ENCODE measurements at places on chromosomes 6 and 20.

GRCh38 chr6:141483598-141484061 lies 649.1 kb upstream of the GJE1 start:
- DNase-seq = peak; percentile 67

DNA sequence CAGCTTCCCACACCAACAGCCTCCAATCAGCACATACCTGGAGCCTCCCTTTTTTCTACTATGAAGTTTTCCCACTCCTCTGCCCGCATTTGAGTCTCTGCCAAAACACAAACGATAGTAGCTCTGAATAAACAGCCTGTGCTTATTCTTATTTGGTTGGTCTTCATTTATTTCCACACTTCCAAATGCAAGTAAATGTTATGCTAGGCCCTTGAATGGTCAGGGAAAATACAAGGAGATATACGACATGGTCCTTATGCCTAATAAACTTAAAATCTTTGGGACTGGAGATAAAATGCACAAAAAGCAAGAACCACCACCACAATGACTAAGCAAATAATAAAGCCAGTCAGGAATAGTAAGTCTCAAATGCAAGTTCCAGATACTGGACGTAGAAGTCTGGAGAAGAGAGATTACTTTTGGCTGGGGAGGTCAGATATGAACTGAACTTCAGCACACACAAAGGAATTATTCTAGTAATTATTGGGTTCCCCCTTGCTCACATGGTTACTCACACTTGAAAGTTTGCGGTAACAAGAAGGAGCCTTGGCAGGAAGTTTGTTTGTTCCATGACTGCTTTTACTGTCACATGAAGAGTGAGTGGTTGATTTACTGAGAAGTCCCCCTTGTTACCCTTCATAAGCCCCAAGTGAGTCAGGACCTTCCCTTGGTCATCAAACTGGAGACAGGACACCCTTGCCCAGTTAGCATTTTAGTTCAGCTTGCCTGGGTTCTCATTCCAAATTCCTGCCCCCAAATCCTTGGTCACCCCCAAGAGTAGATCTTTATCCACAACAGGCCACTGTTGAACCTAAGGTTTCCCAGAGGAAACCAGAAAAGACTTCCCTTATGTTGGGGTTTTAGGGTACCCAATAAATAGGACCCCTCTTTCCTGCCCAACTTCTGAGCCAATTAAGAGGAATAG lies 511.2 kb upstream of the JARID2 start:
- peak; percentile 71 for DNase-seq

DNA sequence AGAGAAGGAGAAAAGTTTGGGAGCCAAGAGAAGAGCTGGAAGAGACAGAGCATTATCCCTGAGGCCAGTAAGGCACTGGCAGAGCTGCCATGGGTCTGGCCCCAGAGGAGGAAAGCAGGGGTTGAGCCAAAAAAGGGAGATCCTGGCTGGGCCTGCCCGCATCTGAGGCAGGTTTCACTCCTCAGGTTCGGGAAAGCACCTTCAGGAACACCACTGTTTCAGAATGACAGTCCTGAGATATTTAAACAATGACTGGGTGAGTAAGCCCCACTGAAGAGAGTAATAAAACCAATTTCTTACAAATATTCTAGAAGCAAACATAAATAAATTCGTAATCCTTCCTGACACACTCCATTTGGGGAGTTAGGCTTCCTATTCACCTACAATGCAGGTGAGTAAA lies 152.2 kb downstream of the BACH2 start:
- peak; percentile 66 for DNase-seq

- no peak for DNase-seq
Observed at GRCh38 chr6:161508341-161508740, 234.5 kb upstream of the AGPAT4 start.

GRCh38 chr20:31568773-31569162 lies 36.3 kb upstream of the ID1 start:
- no peak for DNase-seq

- peak; percentile 85 for DNase-seq
Observed at GRCh38 chr20:5844063-5844681, 94.0 kb downstream of the SHLD1 start.

- peak; percentile 29 for DNase-seq
Observed at GRCh38 chr6:34027445-34027936, 118.4 kb downstream of the GRM4 start.

- no peak for DNase-seq
Observed at GRCh38 chr6:25446830-25447569, 167.8 kb downstream of the CARMIL1 start.

- no peak for DNase-seq
Observed at GRCh38 chr6:37889051-37889450, 69.5 kb downstream of the ZFAND3 start.

- no peak for DNase-seq
Observed at GRCh38 chr6:166032366-166033200, 135.1 kb downstream of the TBXT start.

- no peak for DNase-seq
Observed at GRCh38 chr6:139711804-139712585, 337.5 kb upstream of the CITED2 start.

DNA sequence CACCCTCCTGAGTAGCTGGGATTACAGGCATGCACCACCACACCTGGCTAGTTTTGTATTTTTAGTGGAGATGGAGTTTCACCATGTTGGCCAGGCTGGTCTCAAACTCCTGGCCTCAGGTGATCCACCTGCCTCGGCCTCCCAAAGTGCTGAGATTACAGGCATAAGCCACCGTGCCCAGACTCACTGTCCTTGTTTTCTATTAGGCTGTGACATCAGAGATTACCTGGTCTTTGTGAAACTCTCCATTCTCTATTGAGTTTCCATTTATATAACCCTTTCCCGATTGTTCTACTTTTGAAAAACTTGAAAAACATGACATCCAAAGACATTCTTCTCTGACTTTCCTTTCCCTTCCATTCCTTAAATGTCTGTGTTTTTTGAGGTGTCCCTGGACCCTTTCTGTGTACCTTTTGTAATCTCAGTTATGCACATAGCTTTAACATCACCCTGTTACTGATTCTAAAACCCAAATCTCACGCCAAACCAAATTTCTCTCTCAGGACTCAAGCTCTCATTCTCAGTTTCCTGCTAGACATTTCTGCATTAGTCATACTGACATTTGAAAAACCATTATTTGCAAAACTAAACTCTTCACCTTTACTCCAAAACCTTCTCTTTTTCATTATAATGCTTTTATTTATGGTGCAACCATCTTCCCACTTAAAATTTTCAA lies 137.0 kb downstream of the KHDC1L start:
- DNase-seq = no peak

DNA sequence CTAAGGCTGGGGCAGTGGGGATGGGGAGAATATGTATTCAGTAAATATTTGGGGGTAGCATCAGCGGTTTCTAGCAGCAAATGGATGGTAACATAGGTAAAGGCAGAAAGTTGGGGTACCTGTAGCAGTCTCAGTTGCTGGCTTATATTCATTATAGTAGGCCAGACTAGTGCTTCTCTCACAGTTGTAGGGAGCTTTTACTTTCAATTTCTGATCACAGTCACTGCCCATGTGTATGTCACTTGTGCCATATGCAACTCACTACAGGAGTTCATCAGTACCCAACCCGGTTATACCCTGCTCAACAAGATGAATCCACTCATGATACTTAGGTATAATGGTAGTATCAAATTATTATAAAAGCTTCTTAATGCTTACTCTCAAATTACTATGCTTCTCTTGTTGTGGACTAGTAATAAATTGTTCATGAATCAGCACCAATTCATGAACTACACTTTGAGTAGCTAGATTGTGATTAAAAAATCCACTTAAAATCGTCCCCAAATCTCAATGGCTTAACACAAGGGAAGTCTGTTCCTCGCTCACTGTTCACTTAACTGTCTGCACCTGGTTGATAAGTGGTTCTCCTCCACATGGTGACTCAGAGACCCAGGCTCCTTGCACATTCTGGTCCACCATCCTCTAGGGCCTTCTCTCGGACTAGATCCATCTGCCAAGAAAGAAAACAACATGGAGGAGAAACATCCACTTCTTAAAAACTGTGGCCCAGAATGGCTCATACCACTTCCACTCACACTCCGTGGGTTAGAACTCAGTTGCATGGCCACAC lies 31.3 kb upstream of the MYLIP start:
- DNase-seq = no peak

DNA sequence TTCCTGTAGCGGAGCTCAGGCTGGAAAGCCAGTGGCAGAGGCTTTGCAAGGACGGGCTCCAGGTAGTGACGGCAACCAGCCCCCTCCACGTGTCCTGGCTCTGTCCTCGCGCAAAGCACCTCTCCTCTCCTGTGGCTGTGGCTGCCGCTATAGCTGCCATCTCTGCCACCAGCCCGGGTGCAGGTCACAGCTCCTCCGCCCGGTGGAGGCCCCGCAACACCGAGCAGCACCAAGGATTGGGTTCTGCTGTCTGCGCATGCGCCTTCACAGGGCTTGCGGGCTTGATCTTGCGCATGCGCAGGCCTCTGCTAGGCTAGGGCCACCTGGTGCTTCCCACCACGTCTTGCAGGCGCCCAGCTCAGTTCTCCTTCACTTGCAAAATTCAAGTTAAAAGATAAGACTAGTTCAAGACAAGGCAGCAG lies 625.4 kb downstream of the QKI start:
- peak; percentile 36 for DNase-seq

DNA sequence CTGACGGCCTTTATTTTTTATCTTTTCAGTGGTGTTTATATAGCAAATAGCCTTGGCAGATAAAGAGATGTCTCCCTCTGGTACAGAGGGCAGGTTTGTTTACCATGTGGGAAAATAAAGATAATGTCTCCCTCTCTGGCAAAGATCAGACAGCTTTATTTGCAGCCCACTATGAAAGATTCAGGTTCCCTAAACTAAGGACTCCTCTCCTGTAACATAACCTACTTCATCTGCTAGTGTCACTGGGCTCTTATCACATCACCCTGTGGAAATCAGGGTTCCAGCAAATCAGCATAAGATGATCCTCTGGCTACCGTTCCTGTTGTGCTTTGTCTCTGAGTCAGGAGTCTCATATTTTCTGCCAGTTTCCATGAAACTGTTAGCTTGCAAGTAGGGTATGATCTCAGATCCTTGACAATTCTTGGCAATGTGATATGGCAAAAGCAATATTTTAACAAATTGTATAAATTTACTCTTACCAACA lies 3.1 kb downstream of the FBXL4 start:
- DNase-seq = no peak

DNA sequence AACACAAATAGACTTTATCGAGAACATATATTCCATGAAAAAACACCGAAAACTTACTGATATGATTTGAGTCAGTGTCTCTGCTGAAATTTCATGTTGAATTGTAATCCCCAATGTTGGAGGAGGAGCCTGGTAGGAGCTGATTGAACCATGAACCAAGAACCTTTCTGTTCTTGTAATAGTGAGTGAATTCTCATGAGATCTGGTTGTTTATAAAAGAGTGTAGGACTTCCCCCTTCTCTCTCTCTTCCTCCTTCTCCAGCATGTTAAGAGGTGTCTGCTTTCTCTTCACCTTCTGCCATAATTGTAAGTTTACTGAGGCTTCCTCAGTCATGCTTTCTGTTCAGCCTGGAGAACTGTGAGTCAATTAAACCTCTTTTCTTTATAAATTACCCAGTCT lies 1289.3 kb upstream of the CITED2 start:
- no peak for DNase-seq

- no peak for DNase-seq
Observed at GRCh38 chr6:1792989-1793388, 183.3 kb downstream of the FOXC1 start.

DNA sequence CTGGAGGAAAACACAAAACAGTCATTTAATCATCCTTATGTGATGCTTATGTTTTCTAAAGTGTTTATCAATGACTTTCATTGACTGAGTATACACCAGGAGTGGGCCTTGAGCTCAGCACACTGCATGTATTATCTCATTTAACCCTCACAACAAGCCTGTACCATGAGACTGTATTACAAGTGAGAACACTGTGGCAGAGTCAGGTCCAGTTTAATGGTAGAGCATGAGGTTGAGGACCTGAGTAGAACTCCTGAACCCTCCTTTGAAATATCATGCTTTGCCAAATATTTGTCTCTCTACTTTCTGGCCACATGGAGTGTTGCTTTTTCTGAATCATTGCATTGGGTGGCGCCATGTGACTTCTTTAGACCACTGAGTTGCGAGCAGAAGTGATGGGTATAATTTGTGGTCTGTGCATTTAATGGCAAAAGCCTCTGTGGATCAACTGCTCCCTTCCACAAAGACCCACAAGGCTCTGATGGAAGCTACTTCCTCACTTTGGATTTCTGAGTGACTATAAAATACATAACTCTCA lies 65.0 kb upstream of the SIRPG start:
- DNase-seq = no peak

DNA sequence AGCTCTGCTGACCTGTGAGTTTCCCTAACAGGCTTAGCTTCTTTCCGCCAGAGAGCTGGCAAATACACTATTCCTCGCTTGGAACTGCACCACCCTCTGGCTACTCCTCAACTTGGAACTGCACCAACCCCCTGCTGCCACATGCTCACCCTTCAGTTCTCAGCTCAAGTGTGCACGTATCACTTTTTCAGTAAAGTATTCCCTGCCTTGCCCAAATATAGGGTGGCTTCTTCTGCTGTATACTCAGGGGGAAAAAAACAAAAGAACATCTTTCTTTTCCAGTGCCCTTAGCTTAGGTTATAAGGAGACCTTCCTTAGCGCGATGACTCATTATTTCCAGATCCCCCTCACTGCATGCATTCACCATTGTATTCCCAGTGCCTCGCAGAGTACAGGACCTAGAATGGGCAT lies 21.2 kb downstream of the GNAS-AS1 start:
- no peak for DNase-seq

DNA sequence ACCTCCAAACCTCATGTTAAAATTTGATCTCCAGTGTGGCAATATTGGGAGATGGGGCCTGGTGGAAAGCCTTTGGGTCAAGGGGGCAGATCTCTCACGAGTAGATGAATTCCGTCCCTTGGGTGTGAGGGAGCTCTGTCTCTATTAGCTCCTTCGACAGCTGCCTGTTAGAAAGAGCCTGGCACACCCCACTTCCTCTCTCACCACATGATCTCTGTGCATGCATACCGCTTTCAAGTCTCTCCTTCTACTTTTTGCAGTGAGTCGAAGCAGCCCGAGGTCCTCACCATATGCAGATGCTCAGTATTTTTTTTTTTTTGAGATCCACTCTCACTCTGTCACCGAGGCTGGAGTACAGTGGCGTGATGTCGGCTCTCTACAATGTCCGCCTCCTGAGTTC lies 176.9 kb downstream of the SYNDIG1 start:
- no peak for DNase-seq

GRCh38 chr20:4513720-4514119 lies 208.0 kb upstream of the PRND start:
- no peak for DNase-seq

- no peak for DNase-seq
Observed at GRCh38 chr6:81049425-81050042, 702.9 kb downstream of the TENT5A start.

DNA sequence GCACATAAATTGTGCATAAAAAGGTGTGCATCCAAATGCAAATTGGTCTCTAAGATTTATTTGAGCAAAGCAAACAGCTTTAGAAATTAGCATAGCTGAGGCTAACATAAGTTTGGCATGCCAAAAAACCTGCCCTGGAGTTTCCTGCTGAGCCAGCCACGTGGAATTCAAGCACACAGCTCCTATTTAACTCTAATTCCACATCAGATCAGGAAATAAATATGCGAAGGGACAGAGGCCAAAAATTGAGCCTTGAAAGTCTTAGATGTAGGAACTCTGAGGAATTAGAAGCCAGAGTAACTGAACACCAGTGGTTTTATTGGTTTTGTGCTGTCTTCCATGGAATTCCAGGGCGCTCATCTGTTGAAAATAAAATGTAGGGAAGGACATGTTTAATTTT lies 19.6 kb downstream of the SOBP start:
- no peak for DNase-seq
